Activated naive CD4-positive, alpha-beta T cell treated with anti-CD3 and anti-CD28 coated beads, Interleukin-2, amount 50 U/mL, for 72 hours (primary cell): ENCODE measurements at places on chromosomes 6 and 20.

DNA sequence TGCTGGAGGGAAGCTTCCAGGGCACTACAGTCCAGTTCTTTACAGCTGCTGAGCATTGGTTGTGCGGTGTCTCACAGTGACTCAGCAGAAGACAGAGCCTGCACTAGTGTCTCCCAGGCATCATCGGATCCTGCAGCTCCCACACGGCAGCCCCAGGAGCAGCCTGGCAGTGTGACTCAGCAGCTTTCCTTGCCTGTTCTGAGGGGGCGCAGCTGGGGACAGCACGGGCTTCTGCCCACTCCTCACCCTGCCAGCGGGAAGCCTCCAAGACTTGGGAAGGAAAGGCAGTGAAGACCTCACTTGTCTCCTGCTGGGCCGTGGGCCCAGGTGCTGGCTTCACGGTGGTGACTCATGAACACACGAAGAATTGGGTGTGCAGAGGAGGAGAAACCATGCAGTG is 165.4 kb downstream of the SYNDIG1 start:
- no peak for DNase-seq

DNA sequence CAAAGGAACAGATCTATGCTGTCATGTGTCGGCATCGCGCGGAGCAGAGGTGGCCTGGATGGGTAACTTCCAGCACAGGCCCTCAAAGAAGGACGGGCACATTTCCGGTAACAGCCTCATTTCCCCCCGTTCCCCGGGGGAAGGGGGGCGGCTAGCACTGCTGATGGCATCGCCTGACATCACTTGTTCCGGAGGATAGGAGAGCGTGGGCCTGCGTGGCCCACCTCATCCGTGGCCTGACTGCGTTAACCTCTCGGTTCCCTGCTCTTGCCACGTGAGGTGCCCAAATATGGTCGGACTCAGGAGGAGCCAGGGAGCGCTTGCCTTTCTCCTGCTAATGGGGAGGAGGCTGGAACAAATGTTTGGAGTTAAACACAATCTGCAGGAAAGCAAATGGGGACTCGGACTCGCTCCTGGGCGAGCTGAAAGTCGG is at the start of gene AKAP12:
TSS of gene AKAP12 (plus strand) at position 365 of the 433 bp plus-strand sequence. CDS start 596 bp downstream, outside the sequence.
- no peak for DNase-seq

DNA sequence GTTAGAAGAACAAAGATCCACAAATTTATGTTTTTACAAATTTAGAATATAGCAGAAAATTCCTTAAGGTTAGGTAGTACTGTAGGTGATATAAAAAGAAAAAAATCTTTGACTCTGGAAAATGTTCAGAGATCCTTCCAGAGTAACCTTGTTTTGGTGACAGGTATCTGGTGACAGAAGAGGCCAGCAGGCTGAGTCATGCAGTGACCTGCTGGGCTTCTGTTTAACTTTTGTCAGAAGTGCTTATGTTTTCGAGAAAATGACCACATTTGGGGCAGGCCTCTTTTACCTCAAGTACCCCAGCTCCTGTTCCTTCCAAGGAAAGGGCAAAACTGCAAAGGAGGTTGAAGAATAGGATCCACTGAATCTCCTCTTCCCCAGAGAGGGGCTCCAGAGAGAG is 10.5 kb upstream of the CLDN20 start:
- no peak for DNase-seq

DNA sequence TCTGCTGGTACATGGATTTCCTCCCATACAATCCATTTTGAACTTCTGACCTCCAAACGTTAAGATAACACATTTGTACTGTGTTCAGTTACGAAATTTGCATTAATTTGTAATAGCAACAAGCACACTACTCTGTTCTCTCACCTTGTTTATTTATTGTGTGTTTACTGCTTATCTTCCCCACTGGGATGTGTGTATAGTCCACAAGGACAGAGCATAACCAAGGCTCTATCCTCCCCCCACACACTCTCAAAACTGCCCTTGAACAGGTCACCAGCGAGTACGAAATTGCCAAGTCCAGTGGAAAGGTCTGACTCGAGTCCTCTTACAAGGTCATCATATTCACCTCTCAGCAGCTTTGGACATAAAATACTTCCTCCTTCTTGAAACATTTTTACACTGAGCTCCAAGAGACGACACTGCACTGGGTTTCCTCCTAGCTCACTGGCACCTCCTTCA is 18.6 kb downstream of the ADTRP start:
- DNase-seq: no peak

DNA sequence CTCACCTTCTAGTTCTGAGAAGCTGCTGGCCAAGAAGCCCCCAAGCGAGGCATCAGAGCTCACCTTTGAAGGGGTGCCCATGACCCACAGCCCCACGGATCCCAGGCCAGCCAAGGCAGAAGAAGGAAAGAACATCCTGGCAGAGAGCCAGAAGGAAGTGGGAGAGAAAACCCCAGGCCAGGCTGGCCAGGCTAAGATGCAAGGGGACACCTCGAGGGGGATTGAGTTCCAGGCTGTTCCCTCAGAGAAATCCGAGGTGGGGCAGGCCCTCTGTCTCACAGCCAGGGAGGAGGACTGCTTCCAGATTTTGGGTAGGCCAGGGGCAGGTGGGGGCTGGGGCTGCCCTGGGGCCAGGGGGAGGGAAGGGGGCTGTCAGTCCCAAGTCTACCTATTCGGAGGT is 2.3 kb downstream of the MYLK2 start:
- no peak for DNase-seq

DNA sequence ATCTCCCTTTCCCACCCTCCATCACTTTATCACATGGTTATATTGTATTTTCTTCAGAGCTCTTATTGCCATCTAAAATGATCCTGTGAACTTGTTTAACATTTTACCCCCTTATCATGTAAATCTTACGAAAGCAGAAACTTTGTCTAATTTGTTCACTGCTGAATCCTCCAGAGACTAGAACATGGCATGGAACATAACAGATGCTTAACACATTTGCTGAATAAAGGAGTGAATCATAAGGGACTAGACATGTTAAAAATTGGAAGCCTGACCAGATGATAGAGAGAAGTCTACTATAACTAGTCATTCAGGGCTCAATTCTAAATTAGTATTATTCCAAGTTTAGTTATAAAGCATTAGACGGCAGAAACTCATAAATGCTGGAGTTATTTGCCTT is 73.3 kb downstream of the MAN1A1 start:
- no peak for DNase-seq

- no peak for DNase-seq
Observed at GRCh38 chr6:77466451-77467437, 3.5 kb upstream of the HTR1B start.

GRCh38 chr6:39425346-39426072 is 103.0 kb upstream of the KCNK16 start:
- DNase-seq: no peak

- no peak for DNase-seq
Observed at GRCh38 chr20:2783908-2784566, 16.4 kb downstream of the CPXM1 start.

DNA sequence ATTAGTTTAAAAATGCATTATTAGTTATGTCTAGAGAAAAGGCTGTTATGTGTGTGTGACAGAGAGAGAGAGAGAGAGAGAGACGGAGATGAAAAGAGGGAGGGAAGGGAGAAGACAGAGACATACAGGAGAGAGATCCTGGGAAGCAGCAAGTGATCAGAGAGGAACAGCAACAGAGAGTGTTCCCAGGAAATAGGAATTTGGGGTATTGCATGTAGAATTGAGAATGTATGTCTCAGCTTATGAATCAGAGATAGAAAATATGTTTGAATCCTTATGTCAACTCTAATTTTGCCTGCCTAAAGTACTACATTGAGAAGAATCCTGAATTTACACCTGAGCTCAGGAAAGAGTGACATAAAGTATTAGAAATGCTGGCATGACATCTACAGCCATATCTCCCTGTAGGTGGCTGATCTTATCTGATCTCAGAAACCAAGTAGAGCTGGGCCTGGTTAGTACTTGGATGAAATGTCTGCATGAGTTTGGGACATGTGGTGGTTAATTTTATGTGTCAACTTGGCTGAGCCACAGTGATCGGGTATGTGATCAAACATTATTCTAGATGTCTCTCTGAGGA is 130.6 kb downstream of the TENT5A start:
- DNase-seq: no peak

DNA sequence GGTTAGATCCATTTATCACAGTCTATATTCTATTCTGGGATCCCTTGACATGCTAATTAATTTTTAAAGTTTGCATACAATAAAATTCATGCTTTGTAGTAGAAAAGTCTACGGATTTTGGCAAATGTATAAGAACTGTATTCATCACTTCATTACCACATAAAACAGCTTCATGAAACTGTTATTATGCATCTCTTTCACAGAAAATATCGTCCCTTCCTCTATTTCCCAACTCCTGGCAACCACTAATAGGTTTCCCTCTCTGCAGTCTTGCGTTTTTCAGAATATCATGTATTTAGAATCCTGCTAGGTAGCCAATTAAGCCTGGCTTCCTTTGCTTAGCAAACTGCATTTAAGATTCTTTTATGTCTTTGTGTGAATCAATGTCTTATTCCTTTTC is 441.3 kb upstream of the RGS17 start:
- DNase-seq: no peak
